SJSA1 (cell line): ENCODE measurements at places on chromosomes 4 and X.
A peak's percentile ranks its signal among the peaks of the same experiment; 100 is the strongest.

DNA sequence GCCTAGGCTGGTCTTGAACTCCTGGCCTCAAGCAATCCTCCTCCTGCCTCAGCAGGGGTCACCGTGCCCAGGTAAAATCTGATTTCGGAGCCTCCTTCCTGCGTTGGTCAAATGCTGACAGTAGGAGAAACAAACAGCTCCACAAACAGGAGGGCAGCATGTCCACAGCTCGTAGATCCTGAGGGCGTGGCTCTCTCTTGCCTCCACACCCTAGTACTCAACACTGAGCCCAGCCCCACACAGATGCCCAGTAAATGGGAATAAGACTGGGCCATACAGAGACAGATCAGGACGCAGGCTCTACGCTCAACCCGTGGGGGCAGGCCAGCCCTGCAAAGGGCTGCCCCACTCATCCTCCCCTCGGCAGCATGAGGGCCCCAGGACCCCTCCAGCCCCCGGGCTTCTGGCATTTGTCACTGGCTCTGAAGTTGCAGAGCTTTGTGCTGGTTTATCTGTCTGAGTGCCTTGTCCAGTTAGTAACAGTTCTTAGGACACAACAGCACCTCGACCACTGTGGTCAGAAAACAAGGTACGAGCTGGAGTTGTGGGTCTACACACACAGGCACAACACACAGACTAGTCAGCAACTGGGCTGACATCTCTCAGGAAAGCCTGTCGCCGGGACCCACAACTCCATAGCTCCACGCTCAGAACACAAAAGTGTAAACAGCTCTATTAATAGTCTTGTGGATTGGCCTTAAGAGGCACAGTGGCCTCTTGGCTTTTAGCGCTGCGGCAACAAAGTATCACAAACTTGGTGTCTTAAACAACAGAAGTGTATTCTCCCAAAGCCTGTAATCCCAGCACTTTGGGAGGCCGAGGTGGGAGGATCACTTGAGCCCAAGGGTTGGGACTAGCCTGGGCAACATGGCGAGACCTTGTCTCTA is 5.2 kb downstream of the TNIP2 start:
- no peak for DNase-seq

GRCh38 chr4:169351872-169352271 is 81.1 kb upstream of the SH3RF1 start:
- no peak for DNase-seq

GRCh38 chrX:109843963-109844751 is 111.1 kb upstream of the ACSL4 start:
- DNase-seq: no peak

DNA sequence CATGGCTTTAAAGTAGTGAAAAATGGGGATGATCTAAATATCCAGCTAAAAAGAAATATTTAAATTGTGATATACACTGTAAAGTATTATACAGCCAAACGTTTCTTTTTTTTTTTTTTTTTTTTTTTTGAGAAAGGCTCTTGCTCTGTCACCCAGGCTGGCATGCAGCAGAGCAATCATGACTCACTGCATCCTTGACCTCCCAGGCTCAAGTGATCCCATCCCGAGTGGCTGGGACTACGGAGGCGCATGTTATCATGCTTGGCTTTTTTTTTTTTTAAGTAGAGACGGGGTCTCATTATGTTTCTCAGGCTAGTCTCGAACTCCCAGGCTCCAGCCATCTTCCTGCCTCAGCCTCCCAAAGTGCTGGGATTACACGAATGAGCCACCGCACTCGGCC is 17.1 kb downstream of the SMIM14 start:
- DNase-seq: peak; percentile 72

GRCh38 chr4:80127870-80128419 is 54.9 kb upstream of the ANTXR2 start:
- DNase-seq: no peak

DNA sequence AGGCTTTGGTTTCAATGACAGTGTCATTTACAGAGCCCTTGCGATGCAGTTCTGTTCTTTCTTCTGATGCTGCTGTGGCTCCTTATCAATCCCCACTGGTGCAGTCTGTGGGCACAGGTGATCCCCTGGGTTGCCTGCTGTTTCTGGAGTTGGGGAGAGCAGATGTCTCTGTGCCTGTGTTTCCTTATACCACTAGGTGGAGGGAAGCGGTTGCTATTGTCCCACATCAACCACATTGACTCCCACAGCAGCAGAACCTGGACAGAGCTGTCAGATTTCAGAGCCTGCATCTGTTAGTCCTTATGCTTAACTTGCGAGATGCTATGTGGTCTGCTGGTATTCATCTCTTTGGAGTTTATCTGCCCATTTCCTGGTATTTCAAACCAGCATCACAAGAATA is 57.7 kb downstream of the NEIL3 start:
- DNase-seq: no peak

DNA sequence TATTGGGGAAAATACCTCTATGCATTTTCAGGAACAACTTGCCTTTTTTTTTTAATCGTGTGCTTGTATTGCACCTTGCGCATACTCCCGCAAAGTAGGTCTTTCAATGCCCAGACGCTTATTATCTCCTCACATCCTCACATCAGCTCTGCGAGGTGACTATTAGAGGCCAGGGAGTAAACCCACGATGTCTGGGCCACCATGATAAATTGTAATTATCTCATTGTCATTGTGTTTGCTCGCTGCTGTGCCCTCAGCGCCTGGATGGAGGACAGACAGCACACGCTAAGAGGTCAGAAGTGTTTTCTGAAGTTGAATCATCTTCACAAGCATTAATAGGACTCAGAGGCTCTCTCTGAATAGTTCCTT is 1.0 kb upstream of the RELL1 start:
- DNase-seq: no peak

DNA sequence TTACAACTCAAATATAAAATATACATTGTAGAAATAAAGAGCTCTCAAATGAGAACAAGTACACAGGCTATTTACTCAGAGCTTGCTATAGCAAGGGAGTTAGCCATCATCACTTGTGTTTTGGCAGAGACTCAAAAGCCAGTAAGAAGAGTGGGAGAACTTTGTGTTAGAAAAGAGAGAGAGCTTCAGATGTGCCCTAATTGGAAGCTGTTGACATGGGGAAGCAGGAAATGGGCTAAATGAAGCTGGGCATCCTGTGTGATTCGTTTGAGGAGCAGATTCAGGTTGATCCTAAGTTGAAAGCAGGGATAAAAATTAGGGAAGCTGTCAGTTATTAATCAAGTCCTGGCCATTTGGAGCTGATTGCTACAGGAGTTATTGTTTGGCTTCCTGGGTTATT is 207.4 kb upstream of the MAOA start:
- no peak for DNase-seq

GRCh38 chr4:65139998-65140397 is 530.3 kb downstream of the EPHA5 start:
- DNase-seq: no peak

DNA sequence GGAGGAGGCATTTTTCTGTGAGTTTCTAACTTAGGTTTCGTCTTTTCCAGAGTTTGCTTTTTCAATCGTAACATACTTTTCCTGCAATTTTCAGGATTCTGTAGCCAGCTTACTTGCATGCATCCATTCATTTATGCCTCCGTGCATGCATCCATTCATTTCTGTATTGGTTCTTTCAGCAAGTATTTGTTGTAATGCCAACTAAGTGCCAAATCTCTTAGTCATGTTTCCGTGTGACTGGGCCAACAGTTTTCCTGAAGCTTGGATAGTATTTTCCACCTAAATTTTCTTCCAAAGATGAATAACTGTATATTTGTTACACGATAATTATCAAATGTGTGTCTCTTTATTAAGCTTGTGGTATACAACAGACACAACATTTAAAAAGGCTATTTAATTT is 41.5 kb downstream of the CBLL2 start:
- DNase-seq: peak; percentile 35

DNA sequence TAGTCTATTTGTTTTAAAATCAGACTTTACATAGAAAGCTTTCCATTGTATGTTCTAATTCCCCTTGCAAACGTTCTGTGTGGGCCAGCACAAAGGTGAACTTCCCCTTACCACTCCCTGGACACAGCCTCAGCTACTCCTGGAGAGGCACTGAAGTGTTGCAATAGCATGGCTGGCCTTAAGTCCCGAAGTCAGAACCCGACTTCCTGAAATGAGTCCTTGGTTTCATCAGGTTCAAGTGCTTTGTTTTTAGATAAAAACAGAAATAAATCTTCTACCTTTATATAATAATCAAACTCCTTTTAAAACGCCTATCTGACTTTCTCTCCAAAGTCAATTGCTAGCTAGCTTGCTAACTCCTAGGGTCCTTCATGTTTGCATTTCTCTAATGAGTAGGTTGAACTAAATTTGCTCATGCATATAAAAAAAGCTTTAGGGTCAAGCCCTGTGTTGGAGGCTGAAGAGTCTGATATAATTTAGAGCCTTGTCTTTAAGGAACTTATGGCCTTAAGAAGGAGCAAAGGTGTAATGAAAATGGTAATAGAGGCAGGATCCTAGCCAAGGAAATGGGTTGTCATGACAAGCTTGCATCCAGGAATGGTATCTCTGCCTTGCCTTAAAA is 9.0 kb downstream of the BMP3 start:
- DNase-seq: peak; percentile 7

DNA sequence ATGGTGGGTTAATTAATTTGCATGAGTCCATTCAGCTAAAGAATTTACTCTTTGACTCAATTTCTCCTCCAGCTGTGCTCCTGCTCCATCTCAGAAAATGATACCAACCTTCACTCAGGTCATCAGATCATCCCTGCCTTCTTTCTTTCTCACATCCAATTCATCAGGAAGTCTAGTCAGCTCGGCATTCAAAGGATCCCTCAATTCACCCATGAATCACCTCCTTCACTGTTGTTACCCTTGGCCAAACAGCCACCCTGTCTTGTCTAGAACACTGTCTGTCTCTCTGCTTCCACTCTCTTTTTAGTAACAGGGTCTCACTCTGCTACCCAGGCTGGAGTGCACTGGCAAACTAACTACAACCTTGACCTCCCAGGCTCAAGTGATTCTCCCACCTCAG is 337.4 kb upstream of the SFRP2 start:
- DNase-seq: no peak

DNA sequence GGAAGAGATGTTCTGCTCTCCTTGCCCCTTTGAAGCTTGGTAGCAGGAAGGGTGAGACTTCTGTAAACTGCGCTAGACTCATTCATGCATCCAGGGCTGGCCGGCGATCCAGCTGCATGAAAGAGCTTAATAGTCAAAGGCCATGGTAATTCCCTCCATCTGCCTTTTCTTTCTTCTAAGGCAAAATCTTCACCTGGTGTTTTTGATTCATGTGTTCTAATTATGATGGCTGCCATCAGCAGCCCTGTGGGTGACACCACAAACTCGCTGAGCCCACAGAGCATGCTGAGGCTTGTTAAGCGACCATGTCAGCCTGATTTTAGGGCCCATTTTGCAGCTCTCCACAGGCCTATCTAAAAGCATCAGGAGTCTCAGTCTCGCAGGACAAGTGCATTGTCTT is 450.1 kb upstream of the TENM3 start:
- DNase-seq: no peak

DNA sequence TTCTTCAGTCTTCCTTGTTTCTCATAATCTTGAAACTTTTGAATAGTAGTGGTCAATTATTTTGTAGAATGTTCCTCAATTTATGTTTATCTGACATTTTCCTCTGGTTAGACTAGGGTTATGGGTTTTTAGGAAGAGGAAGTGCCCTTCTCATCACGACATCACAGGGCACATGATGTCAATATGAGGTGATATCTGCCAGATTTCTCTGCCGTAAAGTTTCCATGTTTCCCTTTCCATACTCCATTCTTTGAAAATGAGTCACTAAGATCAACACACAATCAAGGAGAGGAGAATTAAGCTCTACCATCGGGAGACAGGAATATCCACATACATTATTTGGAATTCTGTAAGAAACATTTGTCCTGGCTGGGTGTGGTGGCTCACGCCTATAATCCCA is 28.4 kb downstream of the RP2 start:
- DNase-seq: peak; percentile 45

DNA sequence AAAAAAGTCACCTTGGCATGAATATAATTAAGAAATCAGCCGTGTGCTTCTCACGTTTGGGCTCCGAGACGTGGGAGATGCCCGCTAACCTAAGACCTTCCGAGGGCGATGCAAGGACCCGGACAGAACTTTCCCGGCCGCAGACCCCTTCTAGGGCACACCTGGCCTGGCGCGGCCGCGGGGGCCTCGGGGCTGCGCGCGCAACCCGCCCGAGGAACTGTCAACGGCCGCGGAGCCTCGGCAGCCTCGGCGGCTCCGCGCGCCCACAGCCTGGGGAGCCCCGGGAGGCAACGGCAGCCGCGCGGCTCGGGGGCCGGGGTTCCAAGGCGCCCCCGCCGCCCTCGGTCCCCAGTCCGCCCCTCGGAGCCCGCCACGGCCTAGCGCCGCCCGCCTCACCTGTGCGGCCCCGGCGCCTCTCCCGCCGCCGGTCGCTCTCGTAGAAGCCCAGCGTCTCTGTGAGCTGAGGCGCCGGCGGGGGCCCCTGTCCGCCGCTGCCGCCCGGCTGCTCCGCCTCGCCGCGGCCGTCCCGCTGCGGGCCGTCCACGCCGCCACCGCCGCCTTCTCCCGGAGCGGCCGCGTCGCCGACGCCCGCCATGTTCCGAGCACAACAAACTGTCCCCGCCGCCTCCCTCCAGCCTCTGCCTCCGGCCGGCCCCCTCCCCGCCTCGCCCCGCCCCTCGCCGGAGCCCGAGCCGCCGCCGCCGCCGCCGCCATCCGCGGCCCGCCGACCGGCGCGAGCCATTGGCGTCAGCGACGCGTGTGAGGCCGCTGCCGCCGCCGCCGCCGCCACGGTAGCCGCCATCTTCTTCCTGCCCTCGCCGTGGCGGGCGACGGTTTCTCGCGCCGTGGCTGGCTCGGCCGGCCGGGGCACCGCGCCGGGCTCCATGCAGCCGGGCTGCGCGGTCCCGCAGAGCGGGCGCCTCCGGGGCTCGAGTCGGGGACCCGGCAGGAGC is at the start of gene TAPT1:
TAPT1 (minus strand) TSS at position 609 of the 953 bp plus-strand sequence; CDS start at position 595, 14 bp downstream.
- no peak for DNase-seq

- DNase-seq: no peak
These were observed 15.3 kb downstream of the NPY1R start for GRCh38 chr4:163317110-163317509.

- DNase-seq: peak; percentile 67
These were observed 10.3 kb downstream of the RTL5 start for GRCh38 chrX:72121383-72121782.

- DNase-seq: no peak
These were observed 58.0 kb upstream of the EGFL6 start for GRCh38 chrX:13511241-13511943.

DNA sequence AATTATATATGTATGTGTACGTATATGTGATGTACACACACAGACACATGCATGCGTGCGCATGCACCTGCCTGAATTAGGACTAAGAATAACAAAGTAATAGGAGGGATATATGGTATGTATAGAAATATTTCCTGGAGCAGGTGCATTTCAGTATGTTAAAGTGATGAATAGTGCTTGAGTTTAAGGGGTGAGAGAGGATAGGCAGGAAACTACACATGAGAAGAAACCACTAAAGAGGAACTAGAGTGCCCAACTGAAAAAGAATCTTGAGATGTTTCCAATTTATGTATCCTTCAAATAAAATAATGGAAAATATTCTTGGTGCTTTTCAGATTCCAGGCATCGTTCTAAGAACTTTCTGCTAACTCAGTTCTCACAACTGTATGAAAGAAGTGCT is 52.6 kb upstream of the UNC5C start:
- DNase-seq: no peak

- no peak for DNase-seq
These were observed 7.7 kb downstream of the LAP3 start for GRCh38 chr4:17584521-17585213.
